ENCODE measurements at places on chromosomes 1 and 21. TPM values are rescaled to one million over a fixed set of nuclear protein-coding genes. Genes with fewer than 3 reads are reported as not detected.

The ACKR1 gene
- total RNA-seq: not detected

The HNRNPCL2 gene
- total RNA-seq: not detected

The PDZK1IP1 gene
- total RNA-seq: not detected

The C2CD4D gene
- 1.1 TPM for total RNA-seq

All from T-helper 2 cell treated with Interferon-gamma antibody and Interleukin-4, amounts not matched to agents 100 ng/mL and 5 ng/mL, for 36 hours (primary cell).